ENCODE measurements at places on chromosomes 2 and 18.

DNA sequence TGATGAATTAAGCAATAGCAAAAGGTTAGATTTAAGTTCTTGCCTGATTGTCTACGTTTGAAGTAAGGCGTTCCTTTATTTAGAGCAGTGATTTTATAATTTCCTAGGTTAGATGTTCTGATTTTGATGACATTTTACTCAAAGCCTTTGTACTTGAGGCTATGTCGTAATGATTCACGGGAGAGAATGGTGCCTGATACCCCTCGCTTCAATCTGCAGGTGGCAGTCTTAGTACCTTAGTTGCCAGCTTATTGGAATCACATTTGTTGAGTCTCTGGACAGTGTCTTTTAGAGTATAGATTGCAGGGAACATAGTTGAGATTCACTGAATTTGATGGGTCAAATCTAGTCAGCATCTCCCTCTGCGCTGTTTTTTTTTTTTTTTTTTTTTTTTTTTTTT is 89.5 kb downstream of the BIRC6 start:
- DNase-seq, result no peak

DNA sequence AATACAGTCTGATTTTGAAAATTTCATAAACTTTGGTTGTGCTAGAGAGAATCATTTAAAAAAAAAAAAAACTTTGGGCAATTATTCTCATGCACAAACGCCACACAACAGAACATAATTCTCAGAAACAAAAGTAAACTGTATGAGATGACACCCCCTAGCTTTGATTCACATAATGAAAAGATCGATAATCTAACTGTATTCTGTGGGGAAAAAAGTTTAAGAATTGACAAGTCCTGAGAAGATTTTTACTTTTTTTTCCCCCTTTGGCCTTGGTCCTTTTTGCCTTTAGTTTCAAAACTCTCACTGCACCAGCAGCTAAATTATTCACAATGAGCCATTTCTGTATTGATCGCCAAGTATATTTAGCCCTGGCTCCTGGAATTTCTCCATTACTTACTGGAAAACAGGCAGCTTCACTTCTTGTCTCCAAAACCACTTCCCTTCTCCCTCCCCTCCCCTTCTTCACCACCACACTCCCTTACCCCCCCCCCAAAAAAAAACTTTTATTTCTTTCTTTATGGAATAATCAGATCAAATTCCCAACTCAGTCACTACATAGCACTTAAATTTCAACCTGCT is 2.0 kb downstream of the IKZF2 start:
- DNase-seq, result no peak

DNA sequence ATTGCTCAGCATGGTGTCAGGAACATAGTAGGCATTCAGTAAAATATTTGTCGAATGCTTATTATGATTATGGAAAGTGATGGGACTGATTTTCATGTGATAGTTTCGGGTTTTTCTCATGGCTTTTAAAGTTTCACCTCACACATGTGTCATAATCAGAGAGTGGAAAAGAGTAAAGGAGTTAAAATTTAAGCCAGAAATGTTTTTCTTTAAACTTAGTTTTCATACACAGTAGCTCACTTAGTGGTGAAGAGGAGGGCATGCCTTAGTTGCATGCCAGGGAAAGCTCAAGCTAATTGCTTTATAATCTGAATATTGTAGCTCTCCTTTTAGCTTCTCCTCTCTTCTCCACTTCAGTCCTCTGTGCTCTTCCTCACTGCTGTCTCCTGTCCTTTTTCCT is 38.0 kb downstream of the EHBP1 start:
- DNase-seq, result no peak

DNA sequence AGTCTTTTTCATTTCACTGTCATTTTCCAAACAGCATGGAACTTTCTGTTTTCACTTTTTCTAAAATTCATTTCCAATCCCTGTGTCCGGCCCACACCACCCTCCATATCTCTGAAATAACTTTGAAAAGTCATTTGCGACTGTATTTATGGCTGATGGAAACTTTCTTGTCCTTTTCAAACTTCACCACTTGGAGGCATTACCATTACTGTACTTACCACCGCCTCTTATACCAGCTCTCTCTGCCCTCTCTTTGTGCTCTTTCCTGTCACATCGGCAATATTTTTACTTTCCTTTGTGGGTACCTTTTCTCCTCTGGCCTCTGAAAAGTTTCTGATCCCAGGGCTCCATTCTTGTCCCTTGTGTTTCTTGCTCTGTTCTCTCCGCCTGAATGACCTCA is 39.5 kb upstream of the IL1RL1 start:
- DNase-seq, result no peak

- no peak for DNase-seq
Observed at GRCh38 chr2:129906861-129907235, 72.6 kb upstream of the RAB6C start.

DNA sequence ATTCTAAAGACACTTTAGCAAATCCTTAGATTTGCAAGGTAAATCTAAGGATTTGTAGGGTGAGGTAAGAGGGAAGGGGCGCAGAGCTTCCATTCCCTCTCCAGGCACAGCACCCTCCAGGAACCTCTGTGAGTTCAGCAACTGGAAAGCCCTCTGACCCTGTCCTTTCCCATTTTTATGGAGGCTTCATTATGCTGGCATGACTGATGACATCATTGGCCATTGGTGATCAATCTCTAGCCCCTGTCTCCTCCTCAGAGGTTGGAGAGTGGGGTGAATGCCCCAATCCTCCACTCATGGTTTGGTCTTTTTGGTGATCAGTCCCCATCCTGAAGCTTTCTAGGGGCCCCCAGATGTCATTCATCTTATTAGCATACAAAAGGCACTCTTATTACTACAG is 187.8 kb downstream of the TSN start:
- no peak for DNase-seq

DNA sequence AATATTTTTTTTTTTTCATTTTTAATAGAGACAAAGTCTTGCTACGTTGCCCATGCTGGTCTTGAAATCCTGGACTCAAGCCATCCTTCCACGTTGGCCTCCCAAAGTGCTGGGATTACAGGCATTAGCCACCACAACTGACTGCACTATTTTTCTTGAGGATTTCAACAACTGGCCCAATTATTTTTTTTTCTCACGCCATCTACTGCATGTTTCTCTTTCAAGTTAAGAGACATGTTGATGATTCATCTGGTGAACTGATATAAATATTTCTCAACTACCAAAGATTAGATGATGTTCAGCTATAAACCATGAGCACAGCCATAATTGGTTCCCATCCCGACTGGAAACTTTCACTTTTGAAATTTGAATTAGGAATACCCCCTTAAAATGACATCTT is 688.4 kb upstream of the SYT4 start:
- DNase-seq, result no peak

DNA sequence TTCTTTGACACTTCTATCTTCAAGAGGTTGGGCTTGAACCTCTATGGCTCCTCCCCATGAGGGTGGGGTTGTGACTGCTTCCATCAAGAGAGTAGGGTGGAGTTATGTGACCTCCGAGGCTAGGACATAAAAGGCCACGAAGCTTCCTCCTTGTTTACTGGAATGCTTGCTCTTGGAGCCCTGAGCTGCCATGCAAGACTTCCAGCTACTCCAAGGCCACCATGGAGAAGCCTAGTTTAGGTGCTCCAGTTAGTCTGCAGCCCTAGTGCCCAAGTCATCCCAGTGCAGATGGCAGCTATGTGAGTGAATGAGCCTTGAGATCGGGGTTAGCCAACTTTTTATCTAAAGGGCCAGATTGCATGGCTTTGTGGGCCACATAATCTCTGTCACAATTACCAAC is 2.4 kb upstream of the MERTK start:
- DNase-seq, result no peak

- no peak for DNase-seq
Observed at GRCh38 chr2:230668184-230668938, 44.3 kb upstream of the CAB39 start.

- DNase-seq, result no peak
Observed at GRCh38 chr2:84160453-84160852, 298.6 kb downstream of the SUCLG1 start.

GRCh38 chr2:48190230-48190629 is 283.9 kb upstream of the FBXO11 start:
- no peak for DNase-seq

DNA sequence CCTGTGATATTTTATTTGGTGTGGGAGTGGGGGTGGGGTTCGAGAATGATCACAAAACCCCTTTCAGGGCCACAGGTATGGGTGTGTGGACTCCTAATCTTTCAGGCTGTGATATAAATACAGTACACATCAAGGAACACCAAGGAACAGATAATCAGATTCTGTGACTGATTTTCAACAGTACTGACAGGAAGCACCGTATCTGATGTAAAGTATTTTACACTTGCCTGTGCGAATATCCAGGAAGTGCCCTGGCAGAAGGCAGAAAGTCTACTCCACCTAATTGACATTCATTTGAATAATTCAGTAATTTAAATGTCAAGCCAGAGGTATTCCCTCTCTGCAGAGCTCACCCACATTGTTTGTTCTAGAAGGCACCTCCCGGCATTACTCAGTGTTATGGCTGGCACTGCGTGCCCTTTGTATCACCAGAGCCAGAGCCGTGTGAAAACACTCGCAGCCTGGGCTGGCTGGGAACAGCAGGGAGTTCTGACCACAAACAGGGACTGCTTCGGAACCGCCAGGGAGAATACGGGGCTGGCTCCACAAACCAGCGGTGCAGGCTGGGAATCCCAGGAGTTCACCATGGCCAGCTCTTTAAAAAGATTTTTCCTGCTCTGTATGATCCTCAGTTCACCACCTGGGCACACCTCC is 91.8 kb downstream of the ACVR1 start:
- DNase-seq, result no peak

- DNase-seq, result no peak
Observed at GRCh38 chr2:161982548-161983330, 91.3 kb downstream of the DPP4 start.

DNA sequence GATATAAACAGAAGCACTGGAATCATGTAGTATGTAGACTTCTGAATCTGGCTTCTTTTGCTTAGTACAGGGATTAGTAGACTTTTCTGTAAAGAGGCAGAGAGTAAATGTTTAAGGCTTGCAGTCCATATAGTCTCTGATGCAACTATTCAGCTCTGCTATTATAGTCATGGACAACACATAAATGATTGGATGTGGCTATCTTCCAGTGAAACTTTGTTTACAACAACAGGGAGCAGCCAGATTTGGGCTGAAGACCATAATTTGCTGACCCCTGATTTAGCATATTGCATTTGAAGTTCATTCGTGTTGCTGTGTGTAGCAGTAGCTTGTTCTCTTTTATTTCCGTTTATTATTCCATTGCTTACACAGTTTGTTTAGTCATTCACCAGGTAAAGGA is 55.0 kb downstream of the GPD2 start:
- no peak for DNase-seq

DNA sequence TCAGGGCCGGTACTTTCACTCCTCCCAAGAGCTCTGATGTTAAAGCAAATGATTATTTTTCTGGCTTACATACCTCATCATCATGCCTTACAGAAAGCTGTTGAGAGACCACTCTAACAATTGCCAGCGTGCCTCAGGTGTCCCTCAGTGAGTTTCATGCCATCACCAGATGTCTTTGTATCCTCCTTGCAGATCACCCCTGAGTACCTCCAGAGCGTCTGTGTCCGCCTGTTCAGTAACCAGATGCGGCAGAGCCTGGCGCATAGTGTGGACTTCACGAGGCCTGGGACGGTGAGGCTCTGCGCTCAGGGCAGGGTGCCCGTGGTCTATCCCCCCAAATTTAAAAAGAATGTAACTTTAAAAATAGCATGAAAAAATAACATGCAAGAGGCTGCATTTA is 41.3 kb downstream of the ARMC9 start:
- no peak for DNase-seq

GRCh38 chr18:75545189-75545588 is 117.7 kb upstream of the SMIM21 start:
- DNase-seq, result no peak

DNA sequence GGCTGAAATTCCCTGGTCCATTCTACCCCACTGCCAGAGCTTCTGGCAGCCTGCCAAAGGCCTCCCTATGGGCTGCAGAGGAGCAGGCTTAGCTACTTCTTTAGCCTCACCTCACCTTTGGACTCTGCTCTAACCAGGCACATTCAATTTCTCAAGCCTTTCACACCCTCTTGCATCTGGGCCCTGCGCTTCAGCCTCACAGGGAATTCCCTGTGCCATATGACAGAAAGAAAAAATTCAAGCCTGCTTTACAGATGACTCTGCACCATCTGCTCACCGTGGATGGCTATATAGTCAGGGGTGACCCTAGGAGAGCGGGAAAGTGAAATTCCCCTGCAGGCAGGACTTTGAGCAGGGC is 62.5 kb downstream of the REEP1 start:
- no peak for DNase-seq
